ENCODE measurements at places on chromosomes 16 and 17. TPM values are rescaled to one million over a fixed set of nuclear protein-coding genes. Genes with fewer than 3 reads are reported as not detected.

Gene MPV17L
- total RNA-seq, result 5.8 TPM

Gene TSNAXIP1
- 0.43 TPM for total RNA-seq

Gene RAC3
- total RNA-seq, result 40.5 TPM

Gene CLEC18C
- total RNA-seq, result 0.08 TPM

Gene BCL6B
- total RNA-seq, result not detected

Gene NOG
- total RNA-seq, result 1.00 TPM

Gene TEKT1
- total RNA-seq, result not detected

Gene PIPOX
- total RNA-seq, result 0.35 TPM

Gene KRT222
- 0.70 TPM for total RNA-seq

Gene C16orf95
- 6.4 TPM for total RNA-seq

Gene KRTAP3-2
- not detected for total RNA-seq

Gene GRB7
- 5.0 TPM for total RNA-seq

Gene HSD3B7
- 18.2 TPM for total RNA-seq

Gene DNASE1L2
- 0.75 TPM for total RNA-seq

Gene ERBB2
- 37.2 TPM for total RNA-seq

Gene PHAF1
- total RNA-seq, result 25.1 TPM

Gene PIRT
- total RNA-seq, result not detected

Gene ZPBP2
- not detected for total RNA-seq

Gene COX10
- 20.1 TPM for total RNA-seq

Gene WDR59
- total RNA-seq, result 32.5 TPM

Gene ELAC2
- 108 TPM for total RNA-seq

Gene KRT20
- 0.61 TPM for total RNA-seq

Gene LDHD
- 0.34 TPM for total RNA-seq

Gene UMOD
- total RNA-seq, result not detected

Gene CD19
- total RNA-seq, result not detected

Gene HSD17B2
- not detected for total RNA-seq

Gene CDH1
- total RNA-seq, result 3.9 TPM

Gene KRT13
- total RNA-seq, result 0.28 TPM

Gene IRX5
- 1.3 TPM for total RNA-seq

Gene CHP2
- total RNA-seq, result not detected

Gene CFAP97D1
- total RNA-seq, result not detected

Gene HOXB1
- total RNA-seq, result not detected

Gene PRCD
- total RNA-seq, result not detected

Gene GNAO1
- total RNA-seq, result 0.36 TPM

Gene LAT
- total RNA-seq, result 5.5 TPM

Gene CD300C
- total RNA-seq, result 0.31 TPM
